ENCODE measurements at places on chromosomes 1 and 21.

DNA sequence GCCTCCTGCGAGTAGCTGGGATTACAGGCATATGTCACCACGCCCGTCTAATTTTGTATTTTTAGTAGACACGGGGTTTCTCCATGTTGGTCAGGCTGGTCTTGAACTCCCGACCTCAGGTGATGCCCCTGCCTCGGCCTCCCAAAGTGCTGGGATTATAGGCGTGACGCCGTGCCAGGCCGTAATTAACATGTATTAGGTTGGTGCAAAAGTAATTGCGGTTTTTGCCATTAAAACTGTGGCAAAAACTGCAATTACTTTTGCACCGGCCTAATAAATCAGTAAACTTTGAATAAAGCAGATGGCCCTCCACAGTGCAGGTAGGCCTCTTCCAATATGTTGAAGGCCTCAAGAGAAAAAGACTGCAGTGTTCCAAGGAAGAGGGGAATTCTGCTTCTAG, 35.4 kb downstream of the TNFRSF9 start:
- DNase-seq: no peak

DNA sequence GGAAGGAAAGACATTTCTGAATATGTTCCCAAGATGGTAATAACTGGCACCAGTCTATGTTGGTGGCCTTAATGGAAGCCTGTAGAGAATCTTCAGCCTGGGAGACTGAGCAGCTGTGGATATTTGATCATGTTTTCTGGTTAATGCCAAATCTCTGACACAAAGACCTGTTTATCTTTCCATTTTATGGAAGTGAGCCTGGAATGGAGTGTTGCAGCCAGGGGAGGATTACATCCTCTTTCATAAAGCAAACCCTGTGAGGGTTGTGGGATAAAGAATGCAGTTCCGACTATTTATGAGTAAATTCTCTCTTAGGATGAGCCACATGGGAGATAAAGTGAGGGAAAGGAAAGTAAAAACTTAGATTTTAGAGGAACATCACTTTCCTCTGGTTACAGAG, 144.1 kb downstream of the PCP4 start:
- DNase-seq: no peak

DNA sequence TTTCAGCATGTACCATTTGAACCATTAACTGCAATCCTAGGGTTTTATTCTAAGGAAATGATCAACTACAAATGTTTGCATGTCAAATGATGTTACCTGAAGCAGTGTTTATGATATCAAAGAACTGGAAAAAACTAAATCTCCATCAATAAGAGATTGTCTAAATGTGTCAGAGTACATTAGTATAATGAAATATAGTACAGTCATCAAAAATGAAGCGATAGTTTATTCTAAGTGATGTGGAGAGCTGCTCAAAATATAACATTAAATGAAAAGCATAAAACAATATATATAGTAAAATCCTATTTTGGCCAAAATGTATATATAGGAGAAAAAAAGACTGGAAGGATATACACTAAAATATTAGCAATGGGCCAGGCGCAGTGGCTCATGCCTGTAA, 24.0 kb downstream of the AKNAD1 start:
- DNase-seq: no peak

GRCh38 chr1:54887665-54888071, 673 bp upstream of the DHCR24 start:
- DNase-seq: peak; percentile 87

DNA sequence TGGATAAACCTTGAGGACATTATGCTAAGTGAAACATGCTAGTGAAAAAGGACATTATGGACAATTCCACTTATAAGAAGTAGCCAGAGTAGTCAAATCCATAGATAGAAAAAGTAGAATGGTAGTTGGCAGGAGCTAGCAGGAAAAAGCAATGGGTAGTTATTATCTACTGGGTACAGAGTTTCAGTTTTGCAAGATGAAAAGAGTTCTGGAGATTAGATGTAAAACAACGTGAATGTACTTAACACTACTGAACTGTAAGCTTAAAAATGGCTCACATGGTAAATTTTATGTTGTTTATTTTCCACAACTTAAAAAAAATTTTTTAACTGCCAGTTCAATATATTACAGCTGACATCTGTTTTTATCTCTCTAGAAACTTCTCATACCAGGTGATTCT, 19.4 kb downstream of the JAK1 start:
- no peak for DNase-seq

DNA sequence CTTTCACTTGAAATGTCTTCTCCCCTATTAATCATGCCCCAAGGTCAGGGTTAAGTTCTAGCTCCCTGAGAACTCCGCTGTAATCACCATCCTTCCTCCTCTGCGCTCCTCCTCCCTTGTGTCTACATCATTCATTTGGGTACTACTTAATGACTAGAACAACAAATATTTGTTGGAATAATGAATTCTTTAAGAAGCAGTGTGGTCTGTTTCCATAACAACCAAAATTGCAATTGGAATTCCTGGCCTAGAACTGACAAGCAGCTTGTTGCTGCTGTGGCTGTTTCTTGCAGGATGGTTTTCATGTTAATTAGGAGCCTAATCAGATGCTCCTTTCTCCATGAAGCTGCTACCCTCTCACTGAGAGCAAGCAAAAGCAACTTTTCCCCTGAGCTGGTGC, 192.5 kb downstream of the ZZZ3 start:
- DNase-seq: no peak

GRCh38 chr1:108140936-108141335, 59.2 kb downstream of the SLC25A24 start:
- DNase-seq: no peak

- no peak for DNase-seq
Measured at GRCh38 chr1:100606438-100606837, 68.5 kb downstream of the GPR88 start.

DNA sequence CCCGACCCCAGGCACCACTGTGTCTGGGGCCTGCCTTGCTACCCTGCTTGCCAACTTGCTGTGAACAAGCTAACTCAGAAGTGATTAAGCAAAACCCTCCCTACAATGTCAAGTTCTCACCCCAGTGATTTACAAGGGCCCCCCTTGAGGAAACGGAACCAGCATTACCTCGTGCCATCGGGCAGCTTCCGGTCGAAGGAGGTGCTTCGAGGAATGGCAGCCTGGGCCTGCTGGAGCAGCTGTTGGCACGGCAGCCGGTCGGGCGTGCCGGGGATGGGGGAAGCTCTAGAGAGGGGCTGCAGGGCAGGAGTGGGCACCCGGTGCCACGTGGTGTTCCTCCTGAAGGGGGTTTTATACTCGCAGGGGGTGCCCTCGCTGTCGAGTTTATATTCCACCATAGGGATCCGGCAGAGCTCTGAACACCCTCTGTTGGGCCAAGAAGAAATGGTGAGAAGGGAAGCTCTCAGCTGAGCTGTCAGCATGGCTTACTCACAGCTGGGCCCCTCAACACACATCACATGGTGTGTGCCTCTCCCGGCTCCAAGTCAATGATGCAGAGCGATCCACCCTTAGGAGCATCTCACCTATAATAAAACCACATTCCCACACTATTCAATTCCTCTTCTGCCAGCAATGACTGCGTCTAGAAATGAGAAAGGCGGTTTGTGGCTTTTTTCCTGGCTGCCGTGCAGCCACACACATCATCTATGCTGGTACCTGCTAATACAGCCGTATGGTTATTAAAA, 184.4 kb downstream of the SIPA1L2 start:
- DNase-seq: no peak

DNA sequence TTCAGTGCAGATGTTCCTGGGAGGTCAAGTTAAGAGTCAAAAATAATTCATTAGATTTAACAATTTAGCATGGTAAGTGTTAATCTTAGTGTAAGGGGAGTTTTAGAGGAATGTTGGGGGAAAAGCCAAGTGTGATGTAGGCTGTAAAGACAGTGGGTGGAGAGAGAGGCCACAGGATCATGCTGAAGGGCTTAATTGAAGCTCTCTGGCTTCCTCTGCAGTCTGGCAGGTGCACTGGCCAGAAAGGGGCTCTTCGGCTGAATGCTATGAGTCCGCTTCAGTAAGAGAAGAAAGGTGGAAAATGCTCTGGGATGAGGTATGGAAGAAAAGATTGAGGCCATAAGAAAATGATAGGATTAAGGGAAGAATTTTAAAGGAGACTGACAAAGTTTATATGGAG, 3.0 kb downstream of the BRDT start:
- DNase-seq: no peak

DNA sequence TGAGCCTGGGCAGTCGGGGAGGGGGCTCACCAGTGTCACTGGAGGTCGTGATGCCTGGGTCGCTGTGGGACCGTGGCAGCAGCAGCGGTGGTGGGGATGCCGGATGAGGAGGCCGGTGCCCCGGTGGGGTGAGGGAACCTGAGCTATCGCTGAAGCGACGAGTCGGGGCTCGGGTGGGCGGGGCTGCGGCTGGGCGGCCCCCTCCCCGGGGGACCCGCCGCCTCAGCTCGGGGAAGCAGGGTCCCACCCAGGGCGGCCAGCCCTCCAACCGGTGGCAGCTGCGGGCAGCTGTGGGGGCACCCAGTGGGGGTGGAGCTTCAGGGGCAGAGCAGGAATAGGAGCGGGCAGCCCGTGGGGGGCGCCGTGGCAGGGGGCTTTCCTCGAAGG, 5.0 kb downstream of the ENTREP3 start:
- no peak for DNase-seq

GRCh38 chr1:77888081-77888780, at the start of gene NEXN:
Gene NEXN (plus strand): TSS chr1:77888624. CDS start chr1:77916107, 27,483 bp downstream.
- DNase-seq: peak; percentile 34

- peak; percentile 40 for DNase-seq
Measured at GRCh38 chr1:231590453-231591198, 36.0 kb upstream of the DISC1 start.

DNA sequence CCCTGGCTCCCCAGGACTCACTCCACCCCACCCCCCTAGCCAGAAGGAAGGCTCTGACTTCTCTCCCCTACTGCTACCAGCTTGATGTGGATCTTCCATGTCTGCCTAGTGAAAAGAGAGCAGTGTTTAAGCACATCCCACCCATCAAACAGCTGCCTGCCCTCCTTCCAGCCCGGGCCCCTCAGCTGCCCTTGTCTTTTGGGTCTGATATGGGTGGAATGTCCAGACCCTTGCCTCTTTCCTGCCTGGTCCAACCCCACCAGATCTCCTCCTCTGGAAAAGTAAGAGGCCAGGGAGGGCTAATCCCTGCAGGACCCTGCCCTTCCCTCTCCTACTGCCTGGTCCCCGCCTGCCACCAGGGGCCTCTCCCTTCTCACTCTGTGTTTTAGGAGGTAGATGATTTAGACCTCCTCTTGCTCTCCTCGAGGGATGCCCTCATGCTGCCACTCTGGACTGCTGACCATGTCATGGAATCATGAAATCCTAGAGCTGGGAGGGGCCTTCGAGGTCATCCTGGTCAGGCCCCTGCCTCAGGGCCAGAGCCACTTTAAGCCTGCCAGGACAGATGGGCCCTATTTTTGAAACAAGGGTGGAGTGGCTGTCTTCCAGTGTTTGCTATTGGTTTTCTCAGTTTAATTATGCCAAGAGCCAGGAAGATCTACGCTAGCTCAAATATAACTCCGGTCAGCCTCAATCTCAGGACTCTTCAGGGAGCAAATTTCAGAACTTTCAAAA, 15.8 kb upstream of the HSPG2 start:
- DNase-seq: no peak

DNA sequence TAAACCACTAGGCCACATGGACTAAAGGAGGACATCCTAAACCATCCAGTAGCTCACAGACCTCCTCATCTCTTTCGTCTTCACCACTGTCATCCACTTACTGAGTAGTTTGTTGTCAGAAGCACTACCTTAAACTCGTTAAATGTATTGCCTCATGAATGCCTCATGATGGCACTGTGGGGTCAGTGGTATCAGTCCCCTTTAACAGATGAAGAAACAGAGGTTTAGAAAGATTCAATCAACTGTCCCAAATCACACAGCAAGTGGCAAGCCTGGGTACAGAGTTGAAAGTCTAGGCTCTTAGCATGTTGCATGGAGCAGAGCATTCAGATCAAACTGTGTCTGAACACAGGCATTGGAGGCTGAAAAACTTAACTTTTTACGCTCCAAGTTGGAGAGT, 183.6 kb upstream of the KIAA0040 start:
- no peak for DNase-seq

- no peak for DNase-seq
Measured at GRCh38 chr1:24978383-24979032, 48.4 kb upstream of the RUNX3 start.

DNA sequence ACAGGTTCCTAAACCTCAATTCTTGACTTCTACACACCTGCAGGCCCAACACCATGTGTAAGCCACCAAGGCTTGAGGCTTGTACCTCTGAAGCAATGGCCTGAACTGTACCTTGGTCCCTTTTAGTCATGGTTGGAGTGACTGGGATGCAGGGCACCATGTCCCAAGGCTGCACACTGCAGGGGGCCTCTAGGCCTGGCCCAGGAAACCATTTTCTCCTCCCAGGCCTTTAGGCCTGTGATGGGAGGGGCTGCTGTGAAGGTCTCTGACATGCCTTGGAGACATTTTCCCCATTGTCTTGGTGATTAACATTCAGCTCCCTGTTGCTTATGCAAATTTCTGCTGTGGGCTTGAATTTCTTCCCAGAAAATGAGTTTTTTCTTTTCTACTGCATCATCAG, 75.8 kb upstream of the ZNF678 start:
- DNase-seq: no peak

- peak; percentile 1 for DNase-seq
Measured at GRCh38 chr1:31793586-31794285, 22.1 kb downstream of the SPOCD1 start.

DNA sequence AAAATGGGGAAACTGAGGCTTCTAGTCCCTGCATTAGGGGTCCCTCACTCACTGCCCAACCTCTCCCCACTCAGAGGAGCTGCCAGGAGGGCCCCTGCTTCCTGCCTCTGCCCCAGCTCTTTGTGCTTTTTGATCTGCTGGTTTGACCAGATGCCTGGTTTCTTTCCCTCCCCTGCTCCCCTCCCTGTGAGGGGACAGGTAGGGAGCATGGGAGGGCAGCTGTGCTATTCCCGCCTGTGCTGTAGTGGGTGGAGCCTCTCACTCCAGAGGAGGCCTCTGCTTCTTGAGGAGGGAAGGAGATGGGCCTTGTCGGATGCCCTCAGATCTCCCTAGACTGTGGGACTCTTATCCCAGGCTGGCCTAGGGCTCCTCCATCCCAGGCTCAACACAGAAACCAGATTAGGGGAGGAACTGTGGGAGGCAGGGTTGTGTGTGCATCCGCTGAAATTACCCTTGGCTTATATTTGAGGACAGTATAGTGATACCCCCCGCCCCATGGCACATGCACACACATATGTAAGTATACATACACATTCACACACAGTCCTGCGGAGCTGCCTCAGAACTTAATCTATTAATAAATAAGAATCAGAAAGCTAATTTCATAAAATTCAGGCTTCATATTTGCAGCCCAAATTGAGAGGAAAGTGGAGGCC, 4.6 kb downstream of the BOLA1 start:
- DNase-seq: no peak

GRCh38 chr1:199129247-199129646, 490.4 kb downstream of the PTPRC start:
- DNase-seq: no peak

DNA sequence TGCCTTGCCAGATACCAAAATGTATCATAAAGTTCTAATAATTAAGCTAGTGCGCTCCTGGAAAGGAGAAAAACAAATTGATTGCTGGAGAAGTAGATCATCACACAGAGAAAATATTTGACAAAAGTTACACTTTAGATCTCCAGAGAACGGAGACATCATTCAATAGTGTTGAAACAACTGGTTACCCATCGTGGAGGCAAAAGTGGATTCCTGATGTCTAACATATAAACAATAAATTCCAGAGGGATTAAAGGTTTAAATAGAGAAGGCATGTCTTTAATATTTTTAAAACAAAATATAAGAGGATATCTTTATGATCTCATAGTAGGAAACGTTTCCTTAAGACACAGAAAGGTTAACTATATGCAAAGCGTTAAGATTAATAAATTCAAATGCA, 41.0 kb downstream of the NRIP1 start:
- DNase-seq: no peak

- no peak for DNase-seq
Measured at GRCh38 chr1:8472668-8473067, 154.8 kb downstream of the SLC45A1 start.

GRCh38 chr1:2593251-2593878, 6.8 kb downstream of the PRXL2B start:
- DNase-seq: no peak

Measured in posterior cingulate gyrus (tissue), 11 donors.